ENCODE measurements at places on chromosomes 16 and 17.

DNA sequence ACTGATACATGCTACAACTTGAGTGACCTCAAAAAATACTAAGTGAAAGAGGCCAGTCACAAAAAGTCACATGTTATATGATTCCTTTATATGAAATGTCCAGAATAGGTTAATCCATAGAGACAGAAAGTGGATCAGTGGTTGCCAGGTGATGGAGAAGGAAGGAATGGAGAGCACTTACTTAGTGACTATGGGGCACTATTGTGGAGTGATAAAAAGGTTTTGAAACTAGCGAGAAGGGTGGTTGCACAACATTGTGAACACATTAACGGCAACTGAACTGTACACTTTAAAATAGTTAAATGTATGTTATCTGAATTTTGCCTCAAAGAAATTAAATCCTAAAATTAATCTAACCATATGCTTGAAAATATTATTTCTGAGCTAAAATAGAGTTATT lies 25.9 kb downstream of the AMFR start:
- DNase-seq = no peak

- DNase-seq = no peak
Measured at GRCh38 chr17:21194703-21195102, 19.3 kb downstream of the TMEM11 start.

DNA sequence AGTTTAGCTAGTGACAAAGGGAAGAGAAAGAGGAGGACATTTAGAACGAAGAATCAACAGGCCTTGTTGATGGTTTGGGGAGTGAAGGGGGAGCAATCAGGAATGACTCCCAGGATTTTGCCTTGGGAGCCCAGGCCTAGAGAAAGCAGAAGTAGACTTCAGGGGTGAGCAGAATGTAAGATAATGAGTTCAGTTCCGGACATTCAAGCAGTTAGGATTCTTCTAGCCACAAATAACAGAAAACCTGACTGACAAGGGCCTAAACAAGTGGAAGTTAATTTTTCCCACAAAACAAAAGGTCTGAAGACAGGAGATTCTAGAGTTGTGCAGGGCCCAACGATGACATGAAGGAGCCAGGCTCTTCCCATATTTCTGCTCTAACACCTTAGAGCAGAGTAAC lies 45.9 kb downstream of the SKAP1 start:
- no peak for DNase-seq

GRCh38 chr17:4839221-4839620 lies 6.1 kb downstream of the MINK1 start:
- no peak for DNase-seq

DNA sequence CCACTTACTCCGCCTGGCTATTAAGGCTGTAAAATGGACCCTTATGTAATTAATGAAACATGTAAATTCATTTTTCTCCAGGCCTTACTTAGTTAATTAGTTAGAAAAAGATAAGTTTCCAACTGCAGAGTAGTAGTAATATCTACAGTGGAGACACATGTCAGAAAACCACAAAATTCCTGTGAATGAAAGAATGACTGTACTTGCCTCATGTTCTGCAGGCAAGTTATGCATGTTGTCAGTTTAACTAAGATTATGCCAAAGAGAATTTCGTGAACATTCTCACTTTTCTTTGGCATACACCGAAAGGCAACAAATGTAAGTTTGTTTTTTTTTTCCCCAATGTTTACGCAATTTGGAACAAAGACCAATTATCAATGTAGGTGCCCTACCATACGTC lies 16.8 kb upstream of the CCL1 start:
- DNase-seq = no peak

DNA sequence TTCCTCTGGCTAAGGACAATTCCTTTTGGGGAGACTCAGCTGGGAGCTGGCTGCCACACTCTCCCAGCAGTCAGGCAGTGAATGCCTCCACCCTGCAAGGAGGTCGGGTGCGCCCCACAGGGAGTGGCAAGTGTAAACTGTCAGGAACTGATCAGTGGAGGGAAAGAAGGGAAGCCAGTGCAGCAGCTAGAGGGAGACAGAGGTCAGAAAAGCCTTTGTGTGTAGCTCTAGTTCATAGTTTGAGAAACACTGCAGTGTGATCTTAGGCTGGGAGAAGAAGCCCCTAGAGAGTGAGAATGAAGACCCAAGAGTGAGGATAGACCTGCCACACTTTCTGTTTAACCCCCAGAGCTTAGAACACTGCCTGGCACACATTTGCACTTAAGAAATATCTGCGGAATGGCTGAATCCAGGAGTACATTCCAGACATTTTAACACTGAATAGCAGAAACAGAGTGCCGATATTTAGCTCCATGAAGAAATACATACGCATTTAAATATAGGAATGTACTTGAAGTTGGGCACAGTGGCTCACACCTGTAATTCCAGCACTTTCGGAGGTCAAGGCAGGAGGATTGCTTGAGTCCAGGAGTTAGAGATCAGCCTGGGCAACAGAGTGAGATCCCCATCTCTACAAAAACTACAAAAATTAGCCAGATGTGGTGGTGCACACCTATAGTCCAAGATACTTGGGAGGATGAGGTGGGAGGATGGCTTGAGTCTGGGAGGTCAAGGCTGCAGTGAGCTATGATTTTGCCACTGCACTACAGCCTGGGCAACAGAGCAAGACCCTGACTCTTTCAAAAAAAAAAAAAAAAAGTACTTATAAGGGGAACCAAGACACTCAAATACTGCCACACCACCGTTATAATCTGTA lies 11.1 kb upstream of the SLC5A11 start:
- DNase-seq = no peak

GRCh38 chr17:50354198-50354597 lies 8.3 kb downstream of the XYLT2 start:
- no peak for DNase-seq

DNA sequence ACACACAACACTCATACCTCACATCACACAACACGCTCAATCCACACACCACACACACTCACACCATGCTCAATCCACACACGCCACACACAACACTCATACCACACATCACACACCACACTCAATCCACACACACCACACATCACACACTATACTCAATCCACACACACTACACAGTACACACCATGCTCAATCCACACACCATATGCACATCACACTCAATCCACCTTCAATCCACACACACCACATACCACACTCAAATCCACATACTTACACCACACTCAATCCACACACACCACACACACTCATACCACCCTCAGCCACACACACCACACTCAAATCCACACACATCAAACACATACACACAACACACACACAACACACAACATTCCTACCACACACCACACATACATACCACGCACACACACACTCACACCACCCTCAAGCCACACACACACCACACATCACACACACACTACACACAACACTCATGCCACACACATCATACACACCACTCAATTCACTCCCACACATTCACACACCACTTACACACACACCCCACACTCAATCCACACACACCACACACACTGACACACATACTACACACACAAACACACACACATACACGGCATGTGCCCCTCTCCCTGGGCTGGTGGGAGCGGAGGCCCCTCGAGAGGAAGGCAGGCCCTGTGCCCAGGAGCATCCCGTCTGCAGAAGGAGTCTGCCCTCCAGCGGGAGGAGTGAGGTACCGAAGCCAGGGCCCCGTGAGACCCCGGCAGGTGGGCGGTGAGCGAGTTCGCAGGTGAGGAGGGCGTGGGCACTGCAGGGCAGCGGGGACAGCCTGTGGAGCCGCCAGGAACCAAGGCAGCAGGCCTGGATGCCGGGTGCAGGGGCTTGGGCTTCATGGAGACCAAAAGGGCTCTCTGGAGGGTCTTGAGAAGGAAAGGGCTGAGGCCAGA lies 33.1 kb upstream of the RPTOR start:
- no peak for DNase-seq

DNA sequence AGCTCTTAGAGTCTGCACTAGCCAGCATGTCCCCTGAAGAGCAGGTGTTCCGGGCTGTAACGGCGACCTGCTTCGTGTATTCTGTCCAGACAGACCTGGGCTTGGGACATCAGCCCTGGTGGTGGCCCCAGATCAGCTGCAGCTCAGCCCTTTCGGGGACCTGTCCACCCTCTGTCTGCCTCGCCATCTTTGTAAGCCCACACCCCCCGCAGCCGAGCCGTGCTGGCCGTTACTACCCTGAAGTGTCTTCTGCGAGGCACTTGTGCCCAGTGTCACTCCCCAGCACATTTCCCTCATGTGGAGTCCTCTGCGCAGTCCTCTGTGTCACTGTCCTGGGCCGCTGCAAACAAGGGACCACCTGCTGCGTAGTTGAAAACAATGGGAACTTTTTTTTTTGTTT lies 10.4 kb downstream of the CARD14 start:
- DNase-seq = no peak

DNA sequence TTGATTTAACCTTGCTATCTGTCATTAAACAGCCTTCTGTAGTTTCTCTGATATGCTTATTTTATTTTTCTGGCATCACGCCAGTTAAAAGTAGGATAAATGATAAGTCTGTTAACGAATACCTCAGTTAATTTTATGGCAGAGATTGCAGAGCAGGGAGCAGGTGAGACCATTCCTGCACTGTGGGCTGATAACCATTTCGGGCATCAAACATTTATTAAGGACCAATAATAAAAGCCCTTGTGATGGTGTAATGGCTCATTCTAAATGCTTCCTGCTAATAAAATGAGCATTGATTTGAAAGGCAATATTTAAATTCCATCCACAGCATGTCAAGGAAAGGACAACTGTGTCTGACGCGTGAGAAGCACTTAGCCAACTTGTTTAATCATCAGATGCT lies 94.1 kb downstream of the ASIC2 start:
- DNase-seq = no peak

DNA sequence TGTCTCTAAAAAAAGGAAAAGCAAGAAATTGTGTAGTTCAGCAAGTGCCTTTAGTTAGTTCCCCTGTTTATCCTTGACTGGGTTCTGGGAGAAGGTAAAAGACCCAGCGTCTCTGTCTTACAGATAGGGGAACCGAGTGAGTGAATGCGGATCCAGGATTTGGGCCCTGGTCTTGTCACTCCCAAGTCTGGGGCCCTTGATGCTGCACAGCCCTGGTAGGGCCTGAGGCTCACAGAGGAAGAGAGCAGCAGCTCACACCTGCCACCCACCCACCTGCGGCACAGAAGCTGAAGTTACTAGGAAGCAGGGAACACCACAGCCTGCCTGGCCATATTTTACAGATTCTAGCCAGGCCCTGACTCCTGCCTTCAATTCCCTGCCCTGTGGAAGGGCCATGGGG lies 22.2 kb downstream of the LASP1 start:
- no peak for DNase-seq

Measured in stimulated activated CD8-positive, alpha-beta memory T cell treated with anti-CD3 and anti-CD28 coated beads, Interleukin-15, amount 100 ng/mL, for 24 hours (primary cell).